ENCODE measurements at places on chromosomes 1 and 21.
A peak's percentile ranks its signal among the peaks of the same experiment; 100 is the strongest.

GRCh38 chr1:198253668-198254067 is 96.9 kb downstream of the NEK7 start:
- DNase-seq, result no peak

DNA sequence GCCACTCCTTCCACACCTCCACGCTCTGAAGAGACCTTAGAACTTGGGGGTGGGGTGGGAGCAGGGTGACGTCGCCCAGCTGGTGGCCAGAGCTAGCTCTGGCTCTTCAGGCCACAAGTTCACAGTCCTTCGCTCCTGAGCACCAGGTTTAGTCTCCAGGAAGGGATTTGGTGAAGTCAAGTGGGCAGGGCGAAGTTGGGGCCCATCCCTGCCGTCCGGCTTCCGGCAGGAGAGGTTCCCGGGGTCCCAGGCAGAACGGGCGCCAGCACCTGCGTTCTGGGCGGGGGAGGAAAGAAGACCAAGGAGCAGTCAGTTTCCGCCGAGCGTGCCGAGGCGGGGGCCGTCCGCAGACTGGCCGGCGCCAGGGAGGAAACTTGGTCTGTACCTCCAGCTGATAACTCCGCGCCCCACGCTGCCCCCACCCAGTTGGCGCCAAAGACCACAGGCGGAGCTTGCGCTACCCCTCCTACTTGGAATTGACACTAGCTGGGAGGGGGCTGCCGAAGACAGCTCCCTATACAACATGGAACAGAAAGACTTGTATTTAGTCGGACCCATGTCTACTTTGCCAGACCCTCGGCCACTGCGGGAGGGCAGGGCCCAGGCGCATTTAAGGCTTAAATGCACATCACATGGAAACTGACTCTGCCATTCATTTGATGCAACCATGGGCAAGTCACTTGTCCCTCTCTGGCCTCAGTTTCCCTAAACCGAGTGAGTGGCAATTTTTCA is 995 bp downstream of the ID3 start:
- no peak for DNase-seq

DNA sequence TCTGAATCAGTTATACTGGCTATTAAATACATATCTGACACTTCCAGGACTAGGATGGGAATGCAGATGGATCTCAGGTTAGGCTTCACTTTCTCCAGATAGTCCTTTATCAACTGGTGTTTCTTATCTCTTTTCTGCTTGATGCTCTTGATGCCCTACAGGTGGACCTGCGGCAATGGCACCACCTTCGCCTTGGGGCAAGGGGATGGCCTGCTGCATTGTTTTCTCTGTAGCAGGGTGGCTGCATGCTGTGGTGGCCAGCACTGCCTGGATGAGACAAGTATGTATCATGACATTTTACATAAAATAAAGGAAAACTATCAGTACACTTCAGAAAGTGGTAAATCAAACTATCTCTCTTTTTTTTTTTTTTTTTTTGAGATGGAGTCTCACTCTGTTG is 217.7 kb upstream of the ZP4 start:
- no peak for DNase-seq

DNA sequence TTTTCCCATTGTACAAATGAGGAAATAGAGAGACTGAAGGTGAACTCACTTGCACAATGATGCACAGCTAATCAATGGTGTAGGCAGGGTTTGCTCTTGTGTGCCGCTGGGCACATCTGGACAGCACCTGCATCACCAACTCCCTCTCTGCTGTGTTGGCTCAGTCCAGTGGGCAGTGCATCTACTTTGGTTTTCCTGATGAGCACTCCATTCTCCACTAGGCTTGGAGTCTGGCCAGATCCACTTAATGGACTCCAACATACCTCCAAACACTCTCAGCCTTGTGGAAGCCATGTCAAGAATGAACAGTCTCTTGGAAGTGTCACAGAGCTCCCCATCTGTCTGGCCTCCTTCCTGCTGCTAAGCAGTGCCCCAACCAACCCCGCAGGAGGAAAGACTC is 152.2 kb downstream of the HIVEP3 start:
- no peak for DNase-seq

DNA sequence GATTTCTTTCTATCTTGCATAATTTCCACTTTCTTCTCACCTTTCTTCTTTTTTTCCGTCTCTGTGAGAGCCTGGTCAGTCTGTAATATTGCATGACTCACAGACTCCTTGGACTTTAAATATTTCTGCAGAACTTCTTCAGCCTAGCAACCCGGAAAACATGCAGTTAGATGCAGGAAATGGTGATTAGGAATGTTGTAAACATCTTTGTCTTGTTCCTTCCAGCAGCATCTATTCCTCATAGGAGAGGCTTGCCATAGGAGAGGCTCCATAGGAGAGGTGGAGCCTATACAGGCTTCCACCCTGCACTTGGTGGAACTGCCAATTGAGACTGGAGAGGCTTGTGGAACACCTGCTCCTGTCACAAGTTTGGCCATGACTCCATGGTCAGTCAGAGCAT is 10.0 kb downstream of the GBP5 start:
- DNase-seq, result no peak

GRCh38 chr21:39066829-39067780 is 116.1 kb downstream of the PSMG1 start:
- no peak for DNase-seq

- no peak for DNase-seq
These were observed 58.6 kb upstream of the GJB5 start for GRCh38 chr1:34696230-34696629.

- DNase-seq, result no peak
These were observed 42.6 kb upstream of the KLF17 start for GRCh38 chr1:44076066-44076465.

GRCh38 chr1:231686384-231686783 is 59.8 kb downstream of the DISC1 start:
- DNase-seq, result no peak

DNA sequence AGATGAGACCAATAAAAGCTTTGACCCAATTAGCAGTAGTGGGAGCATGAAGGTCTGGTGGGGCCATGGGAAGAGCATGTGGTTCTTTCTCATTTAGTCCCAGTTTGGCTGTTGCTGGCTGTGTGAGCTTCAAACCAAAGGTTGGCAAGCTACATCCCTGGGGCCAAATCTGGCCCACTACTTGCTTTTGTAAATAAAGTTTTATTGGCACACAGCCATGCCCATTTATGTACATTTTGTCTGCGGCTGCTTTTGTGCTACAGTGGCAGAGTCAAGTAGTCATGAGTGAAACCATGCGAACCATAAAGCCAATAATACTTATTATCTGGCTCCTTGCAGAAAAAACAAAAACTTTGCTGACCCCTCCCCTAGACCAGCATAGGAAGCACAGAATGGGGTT is 196.9 kb downstream of the PRDM2 start:
- no peak for DNase-seq

- no peak for DNase-seq
These were observed 432.6 kb downstream of the AMY1C start for GRCh38 chr1:104182251-104182650.

DNA sequence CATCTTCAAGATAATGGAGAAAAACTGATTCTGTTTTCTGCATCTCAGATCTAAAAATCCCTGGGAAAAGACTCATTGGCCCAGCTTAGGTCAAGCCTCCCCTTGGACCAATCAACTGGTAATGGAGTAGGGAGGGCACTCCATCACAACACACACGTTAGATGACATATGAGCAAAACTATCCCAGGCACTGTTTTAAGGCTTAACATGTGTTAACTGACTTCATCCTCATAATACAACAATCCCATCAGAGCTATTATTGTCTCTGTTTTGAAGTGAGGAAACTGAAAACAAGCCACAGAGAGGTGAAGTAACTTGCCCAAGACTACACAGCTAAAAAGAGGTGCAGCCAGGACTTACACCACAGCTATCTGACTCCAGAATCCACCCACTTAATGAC is 14.7 kb upstream of the CITED4 start:
- no peak for DNase-seq

DNA sequence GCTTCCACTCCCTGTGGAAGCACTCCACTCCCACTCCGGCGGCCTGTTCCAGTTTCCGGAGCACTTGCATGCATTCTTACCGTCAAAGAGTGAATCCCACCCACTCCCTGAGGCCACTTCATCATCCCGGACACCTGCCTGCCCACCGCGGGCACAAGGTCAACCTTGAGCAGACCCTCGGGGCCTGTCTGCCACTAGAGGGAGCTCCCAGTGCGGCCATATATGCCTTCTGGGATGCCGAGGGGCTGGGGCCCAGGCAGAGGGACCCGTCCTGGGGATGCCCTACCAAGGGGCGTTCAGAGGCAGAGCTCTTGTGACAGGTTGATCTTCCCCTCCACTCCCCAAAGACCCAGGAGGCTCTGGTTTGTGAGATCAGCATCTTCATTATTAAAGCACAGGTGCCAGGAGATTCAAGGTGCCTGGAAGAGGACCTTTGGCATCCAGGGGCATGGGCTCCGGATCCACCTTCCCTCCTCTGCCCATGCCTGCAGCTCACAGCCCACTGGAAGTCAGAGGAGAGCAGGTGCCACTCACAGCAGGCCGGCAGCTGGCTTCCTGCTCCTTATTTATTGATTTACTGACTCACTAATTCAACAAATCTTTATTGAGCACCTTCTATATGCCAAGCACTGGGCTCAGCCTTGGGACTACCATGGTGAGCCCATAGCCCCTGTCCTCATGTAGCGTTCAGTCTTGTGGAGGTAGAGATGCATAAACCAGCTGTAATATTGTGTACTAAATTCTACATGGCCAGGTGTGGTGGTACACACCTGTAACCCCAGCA is 47.3 kb downstream of the UBIAD1 start:
- peak; percentile 21 for DNase-seq

DNA sequence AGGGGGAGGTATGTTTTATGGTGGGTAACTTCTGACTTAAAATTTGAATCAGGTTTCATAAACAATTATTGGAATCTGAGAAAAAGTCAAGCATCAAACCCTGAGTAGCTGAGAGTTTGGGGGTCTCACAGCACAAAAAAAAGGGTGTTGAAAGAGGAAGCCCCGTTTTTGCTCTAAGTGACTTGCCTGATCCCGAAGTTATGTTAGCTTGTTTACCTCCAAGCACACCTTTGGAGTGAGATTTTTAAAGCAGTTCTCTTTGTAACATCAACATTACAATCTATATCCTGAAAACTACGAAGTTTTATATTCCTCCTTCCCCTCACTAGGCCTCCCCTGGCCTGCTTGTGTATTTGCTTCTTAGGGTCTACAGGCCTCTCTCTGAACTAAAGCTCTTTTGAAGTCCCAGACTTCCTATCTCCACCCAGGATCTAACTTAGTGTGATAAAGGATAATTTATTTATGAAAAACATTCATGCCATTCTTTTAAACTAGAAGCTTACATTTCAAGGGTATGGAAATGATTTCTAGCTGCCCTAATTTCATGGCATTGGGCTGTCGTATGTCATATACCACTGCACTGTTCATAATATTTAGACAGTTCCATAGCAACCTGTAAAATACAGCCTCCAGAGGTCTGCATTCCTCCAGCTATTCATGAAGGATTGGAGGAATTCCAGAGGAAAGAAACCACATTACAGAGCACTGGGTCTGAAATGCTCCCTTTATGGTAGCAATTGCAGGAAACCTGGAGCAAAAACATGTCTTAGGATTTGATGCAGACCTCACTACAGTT is 36.1 kb upstream of the RGS1 start:
- no peak for DNase-seq

DNA sequence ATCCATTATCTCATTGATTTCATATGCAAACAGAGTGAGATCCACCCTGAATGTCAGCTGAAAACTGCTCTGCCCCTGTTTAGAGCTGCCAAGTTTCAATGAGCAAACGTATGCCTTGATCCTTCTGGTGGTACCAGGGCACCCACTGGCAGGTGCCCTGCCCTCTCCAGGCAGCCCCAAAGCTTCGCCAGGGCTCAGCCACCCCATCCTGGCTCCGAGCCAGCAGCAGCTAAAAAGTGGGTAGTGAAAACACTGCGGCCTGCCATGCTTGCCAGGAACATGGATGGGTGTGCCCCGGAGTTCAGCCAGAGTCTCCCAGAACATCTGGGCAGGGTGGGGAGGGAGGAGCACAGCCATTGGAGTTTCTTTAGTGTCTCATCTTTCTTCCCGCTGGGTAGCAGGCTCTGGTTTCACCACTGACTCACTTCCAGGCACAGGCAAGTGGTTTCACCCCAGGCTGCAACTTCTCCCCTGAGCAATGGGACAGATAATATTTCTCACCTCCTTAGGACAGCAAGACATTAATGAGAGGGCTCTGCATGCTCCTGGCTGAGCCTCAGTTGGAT is 8.1 kb upstream of the LMX1A start:
- DNase-seq, result no peak

- no peak for DNase-seq
These were observed 43.7 kb upstream of the PSEN2 start for GRCh38 chr1:226826479-226827261.

DNA sequence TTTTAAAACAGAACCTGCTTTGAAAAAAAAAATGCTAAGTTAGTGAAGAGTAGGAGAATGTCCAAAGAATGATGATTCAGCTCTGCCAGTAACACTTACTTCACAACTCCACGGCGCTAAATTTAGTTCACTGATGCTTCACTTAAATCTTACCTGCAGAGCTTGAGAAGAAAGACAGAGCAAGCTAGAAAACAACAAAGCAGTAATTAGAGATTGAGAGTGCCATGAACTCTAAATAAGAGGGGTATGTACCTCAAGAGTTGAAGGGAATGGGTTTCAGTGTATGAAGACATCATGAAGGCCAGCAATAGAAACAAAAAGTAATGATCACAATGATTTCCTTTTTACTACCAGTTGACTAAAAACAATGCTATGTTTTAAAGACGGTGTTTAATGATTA is 32.8 kb downstream of the EPRS1 start:
- DNase-seq, result no peak

DNA sequence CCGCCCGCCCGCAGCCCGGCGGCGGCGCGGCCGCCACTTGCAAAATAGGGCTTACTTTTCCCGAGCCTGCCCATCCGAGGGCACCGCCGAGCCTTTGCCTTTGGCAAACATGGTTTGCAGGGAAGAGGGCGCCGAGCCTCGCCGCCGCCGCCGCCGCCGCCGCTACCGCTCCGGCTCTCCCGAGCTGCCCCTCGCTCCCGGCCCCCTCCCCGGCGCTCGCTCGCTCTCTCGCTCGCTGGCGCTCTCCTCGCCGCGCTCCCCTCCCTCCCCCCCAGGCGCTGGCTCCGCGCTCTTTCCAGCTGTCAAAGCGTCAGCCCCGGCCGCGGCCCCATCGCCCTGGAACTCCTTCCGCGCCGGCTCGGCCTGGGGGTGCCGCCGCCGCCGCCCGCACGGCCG is 298 bp downstream of the SSBP3 start:
- DNase-seq, result no peak

GRCh38 chr21:25579226-25580013 is 27.9 kb downstream of the MRPL39 start:
- no peak for DNase-seq

GRCh38 chr1:109371341-109371739 is 26.4 kb downstream of the SORT1 start:
- no peak for DNase-seq

GRCh38 chr1:170209125-170209524 is 63.4 kb downstream of the NTMT2 start:
- DNase-seq, result no peak
